Mammary epithelial cell (primary cell): ENCODE measurements at places on chromosomes 7 and 10.
A peak's percentile ranks its signal among the peaks of the same experiment; 100 is the strongest.

GRCh38 chr10:3421537-3422257 lies 249.1 kb upstream of the PITRM1 start:
- DNase-seq = no peak

GRCh38 chr10:6542999-6543430 lies 37.1 kb downstream of the PRKCQ start:
- no peak for DNase-seq

GRCh38 chr10:3033925-3034324 lies 33.4 kb upstream of the PFKP start:
- DNase-seq = no peak

DNA sequence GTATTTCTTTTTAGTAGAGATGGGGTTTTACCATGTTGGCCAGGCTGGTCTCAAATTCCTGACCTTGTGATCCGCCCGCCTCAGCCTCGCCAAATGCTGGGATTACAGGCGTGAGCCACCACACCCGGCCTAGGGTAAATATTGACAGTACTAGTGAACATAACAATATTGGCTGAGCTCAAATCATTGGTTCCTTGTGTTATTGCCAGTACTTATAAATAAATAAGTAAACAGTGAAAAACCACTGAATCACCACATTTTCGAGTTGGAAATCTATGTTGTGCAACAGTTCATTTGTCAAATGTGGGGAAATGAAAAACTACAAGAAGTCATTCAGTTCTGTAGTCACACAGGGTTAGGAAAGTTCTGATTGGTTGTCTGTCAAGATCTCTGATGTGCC lies 15.8 kb downstream of the RPP30 start:
- DNase-seq = no peak

- DNase-seq = peak; percentile 2
These were observed 139.5 kb upstream of the FERD3L start for GRCh38 chr7:19284596-19285300.

DNA sequence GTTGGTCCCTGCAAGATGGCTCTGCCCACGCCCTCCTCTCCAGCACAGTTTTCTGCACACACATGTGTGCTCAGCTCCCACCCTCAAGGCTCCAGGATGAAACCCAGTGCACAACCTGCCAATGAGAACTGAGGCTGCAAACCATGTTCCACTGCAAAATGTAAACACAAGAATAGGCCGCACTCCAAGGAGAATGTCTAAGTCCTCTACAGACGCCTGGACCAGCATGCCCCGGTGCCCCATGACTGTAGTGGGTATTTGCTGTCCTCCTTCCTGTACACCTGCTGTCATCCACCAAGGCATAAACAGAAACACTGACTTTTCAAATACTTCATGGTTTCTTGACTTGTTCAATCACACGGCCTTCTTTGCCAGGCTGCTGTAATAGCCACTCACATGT lies 72.6 kb downstream of the COBL start:
- DNase-seq = no peak

DNA sequence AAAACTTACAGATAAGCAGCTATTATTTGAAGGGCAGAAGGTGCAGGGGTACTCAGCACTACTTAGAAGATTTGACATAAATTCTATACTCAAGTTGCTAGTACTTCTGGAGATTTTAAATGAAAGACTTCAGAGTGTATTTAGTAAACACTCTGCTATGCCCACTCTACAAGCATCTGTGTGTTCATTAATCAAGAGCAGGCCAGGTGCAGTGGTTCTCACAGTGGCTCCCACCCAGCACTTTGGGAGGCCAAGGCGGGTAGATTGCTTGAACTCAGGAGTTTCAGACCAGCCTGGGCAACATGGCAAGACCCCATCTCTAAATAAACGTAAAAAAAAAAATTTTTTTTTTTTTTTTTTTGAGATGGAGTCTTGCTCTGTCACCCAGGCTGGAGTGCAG lies 38.9 kb upstream of the TOMM7 start:
- no peak for DNase-seq

GRCh38 chr10:78314651-78315050 lies 281.0 kb downstream of the RPS24 start:
- DNase-seq = no peak

DNA sequence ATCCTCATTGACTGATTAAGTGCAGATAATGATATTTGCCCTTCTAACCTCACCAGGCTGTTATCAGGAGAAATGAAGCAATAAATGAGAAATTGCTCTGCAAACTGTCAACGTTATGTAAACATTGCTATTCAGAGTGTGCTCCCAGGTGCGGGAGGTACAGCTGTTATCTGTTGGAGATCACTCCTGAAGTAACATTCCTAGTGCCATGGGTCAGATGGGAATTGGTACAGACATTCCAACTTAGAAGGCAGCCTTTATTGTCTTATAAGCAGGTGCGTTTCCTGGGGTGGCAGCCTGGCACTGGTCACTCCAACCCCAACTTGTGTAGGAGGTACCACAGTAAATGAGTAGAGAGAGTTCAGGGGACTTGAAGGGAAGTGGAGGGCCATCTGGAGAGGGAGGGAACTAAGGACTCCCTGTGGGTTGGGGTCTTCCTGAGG lies 36.8 kb downstream of the HK1 start:
- DNase-seq = no peak

DNA sequence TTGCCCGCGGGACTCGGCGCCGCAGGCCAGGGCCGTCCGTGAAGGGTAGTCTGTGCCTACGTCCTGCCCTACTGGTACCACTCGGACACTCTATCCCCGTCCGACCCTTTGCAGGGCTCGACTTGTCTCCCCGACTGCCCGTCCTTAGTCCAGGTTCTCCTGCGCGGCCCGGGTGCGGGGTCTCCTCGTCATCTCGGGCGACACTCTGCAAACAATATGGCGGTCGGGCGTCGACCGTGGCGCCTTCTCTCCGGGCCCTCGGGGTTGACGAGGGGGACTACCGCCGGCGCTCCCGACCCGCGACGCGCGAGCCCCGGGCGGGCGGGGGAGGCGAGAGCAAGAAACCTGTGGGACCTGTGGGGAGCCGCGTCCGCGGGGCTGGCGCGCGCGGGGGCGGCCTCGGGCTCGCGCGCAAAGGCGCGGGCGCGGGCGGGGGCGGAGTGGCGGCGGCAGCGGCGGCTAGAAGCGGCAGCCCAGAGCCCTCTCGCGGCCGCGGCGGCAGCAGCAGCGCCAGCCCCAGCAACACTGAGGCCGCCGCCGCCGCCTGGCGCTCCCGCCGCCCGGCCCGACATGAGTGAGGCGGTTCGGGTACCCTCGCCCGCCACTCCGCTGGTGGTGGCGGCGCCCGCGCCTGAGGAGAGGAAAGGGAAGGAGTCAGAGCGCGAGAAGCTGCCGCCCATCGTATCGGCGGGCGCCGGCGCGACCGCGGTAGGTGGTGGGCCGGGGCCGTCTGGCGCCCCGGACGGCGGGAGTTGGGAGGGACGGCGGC lies at the start of gene HECTD2:
Gene HECTD2 (plus strand): TSS at position 476 of the 769 bp plus-strand sequence. CDS start 95 bp downstream, at position 571.
- peak; percentile 74 for DNase-seq

DNA sequence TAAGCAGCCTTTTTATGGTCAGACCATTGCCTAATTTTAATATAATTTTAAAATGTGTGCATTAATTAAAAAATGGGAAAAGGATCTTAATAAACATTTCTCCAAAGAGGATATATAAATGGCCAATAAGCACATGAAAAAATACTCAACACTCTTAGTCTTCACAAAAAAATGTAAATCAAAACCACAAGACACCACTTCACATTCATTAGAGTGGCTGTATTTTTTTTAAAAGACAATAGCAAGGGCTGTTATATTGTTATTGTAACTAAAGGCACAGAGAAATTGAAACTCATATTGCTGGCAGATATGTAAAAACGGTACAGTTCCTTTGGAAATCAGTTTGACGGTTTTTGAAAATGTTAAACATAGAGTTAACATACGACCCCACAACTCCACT lies 3.2 kb upstream of the CROT start:
- no peak for DNase-seq

GRCh38 chr10:61669849-61670248 lies 7.1 kb downstream of the CABCOCO1 start:
- DNase-seq = no peak

DNA sequence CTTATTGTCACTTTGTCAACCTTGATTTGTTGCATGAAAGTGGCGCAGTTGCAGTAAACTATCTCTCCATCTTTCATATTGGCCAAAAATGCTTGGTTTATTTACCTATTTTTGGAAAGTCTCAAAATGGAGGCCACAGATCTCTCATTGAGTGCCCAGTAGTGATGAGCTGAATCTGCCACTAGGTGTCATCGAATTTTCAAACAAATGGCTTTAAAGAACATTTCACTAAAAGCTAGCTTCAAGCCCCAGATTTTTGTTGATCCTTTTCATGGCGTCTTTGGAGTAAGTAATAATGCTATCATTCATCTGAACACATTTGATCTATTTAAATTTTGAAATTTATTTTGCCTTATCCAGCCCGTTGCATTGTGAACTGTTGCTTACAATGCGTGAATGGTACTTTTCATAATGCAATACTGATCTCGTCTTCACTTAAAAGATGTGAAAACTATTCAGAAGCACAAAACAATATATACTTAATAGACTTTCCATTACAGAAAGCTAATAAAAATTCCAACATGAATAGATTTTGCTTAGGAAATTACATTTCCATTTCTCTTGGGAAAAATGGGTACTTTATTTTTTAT lies 236.2 kb downstream of the DNAJB9 start:
- DNase-seq = peak; percentile 4

DNA sequence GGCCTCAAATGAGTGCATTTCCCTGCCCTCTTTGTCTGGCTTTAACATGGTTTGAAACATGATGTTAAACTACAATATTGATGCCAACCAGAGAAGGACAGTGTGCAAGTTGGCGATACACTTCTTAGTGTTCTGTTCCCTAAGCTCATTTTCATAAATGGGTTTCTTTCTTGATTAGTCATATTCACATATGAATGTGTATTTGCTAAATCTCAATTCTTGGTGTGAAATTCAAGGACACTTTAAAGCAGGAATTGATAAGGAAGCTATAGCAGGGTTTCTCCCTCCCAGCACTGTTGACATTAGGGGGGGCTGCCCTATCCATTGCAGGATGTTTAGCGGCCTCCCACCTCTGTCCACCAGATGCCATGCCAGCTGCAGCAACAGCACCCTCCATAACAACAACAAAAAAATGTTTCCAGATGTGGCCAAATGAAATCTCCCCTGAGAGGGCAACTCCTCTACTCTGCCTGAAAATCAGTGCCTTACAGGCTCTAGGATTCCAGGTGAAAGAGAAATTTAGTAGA lies 13.1 kb downstream of the CCNY start:
- no peak for DNase-seq

GRCh38 chr10:27258838-27259812 lies 18.5 kb upstream of the ACBD5 start:
- no peak for DNase-seq

DNA sequence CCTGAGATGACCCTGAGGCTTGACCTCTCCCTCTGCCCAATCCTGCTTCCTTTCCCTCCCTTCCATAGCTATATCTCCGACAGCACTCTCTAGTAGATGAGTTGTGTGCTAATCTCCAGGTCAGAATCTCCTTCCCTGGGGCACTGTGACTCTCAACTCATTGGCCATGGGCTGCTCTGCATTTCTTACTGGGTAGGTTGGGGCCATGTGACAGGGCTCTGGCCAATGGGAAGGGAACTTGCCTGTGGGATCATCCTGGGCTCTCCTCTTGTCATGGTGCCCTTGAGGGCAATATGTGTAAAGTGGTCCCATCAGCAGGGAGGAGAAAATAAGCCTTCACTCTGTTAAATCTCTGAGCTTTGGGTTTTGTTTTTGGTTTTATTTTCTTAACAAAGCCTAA lies 80.1 kb upstream of the ANKRD1 start:
- no peak for DNase-seq

GRCh38 chr10:59622320-59623132 lies 87.1 kb downstream of the SLC16A9 start:
- peak; percentile 34 for DNase-seq

- no peak for DNase-seq
These were observed 102.6 kb downstream of the PARP12 start for GRCh38 chr7:139960157-139960556.

DNA sequence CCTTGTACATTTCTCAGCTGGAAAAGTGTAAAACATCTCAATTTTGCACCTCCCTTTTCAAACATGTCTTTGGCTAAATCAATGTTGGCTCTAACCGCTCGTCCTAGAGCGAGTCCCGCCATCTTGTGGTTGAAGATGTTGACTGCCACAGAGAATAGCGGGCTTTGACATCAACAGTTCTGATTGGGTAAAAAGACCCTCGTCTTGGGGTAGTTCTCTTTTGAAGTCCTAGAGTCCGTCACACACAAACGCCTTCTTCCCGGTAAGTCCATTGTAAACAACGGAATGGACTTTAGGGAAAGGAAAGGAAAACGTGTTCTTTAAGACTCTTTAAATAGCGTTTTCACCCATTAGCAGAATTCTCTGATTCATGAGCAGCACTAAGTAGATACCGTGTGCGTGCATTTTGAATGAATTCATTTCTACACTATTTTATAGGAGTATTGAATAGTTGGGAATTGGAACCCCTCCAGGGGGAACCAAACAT lies 452 bp upstream of the RPP30 start:
- DNase-seq = peak; percentile 64

- peak; percentile 14 for DNase-seq
These were observed 15.2 kb downstream of the GPR85 start for GRCh38 chr7:113071465-113071864.

DNA sequence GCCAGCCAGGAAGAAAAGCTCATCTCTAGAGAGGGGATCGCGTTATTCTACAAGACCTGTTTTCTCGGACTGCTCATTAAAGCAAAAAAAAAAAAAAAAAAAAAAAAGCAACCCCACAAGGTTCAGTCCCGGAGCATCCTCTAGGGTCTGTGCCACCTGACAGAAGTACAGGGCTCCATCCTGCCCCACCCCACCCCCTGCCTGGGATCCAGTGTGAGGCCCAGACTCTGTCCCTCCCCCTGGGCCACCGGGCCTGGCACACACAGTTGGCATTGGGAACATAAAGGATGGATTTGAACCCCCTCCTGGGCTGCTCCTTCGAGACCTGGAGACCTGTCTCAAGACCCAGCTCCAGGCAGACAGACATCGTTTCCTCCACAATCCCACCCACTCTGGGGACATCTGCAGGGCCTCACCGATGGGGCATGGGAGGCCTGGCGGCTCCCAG lies 688 bp downstream of the ORAI2 start:
- no peak for DNase-seq

DNA sequence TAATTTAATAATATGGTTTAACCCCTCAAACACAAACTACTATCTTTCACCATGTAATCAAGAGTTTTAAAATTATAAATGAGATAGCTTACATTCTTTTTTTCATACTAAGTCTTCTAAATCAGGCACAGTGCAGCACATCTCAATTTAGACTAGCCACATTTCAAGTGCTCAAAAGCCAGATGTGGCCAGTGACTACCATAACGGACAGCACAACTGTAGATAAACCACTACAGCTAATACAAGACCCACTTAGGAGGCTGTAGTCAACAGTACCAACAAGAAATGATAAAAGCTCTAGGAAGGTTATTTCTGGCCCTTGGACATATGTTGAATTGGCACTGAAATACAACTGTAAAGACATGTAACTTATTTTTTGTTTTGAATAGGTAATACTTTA lies 65.3 kb downstream of the JAZF1 start:
- DNase-seq = no peak

- no peak for DNase-seq
These were observed 8.0 kb downstream of the OR9A2 start for GRCh38 chr7:143018931-143019330.
